Smooth muscle cell of trachea (primary cell): ENCODE measurements at places on chromosomes 5 and 9. TPM values are rescaled to one million over a fixed set of nuclear protein-coding genes. Genes with fewer than 3 reads are reported as not detected.

NUDT12 gene
- total RNA-seq, result 11.1 and 18.8 TPM in 2 replicates

IFNA8 gene
- not detected in 2 replicates for total RNA-seq

RANBP3L gene
- total RNA-seq, result not detected in 2 replicates

PCDHGA3 gene
- total RNA-seq, result 1.3 and 2.6 TPM in 2 replicates

PKD2L2 gene
- not detected in 2 replicates for total RNA-seq

TUSC1 gene
- 7.4 and 9.9 TPM in 2 replicates for total RNA-seq

F2RL2 gene
- 27.6 and 42.3 TPM in 2 replicates for total RNA-seq

TAF11L10 gene
- total RNA-seq, result not detected in 2 replicates

KCNV2 gene
- not detected in 2 replicates for total RNA-seq

PCDHGA5 gene
- total RNA-seq, result 2.8 and 3.5 TPM in 2 replicates

LHX3 gene
- total RNA-seq, result under 0.01 TPM in 1 of 2 replicates, not detected in the other

BTNL8 gene
- not detected in 2 replicates for total RNA-seq

MARCOL gene
- total RNA-seq, result not detected in 2 replicates

UBTD2 gene
- 23.2 and 25.5 TPM in 2 replicates for total RNA-seq

PAM gene
- total RNA-seq, result 364 and 504 TPM in 2 replicates

LECT2 gene
- total RNA-seq, result not detected in 2 replicates

PTGER4 gene
- total RNA-seq, result 10.3 and 23.3 TPM in 2 replicates

GPR151 gene
- not detected in 2 replicates for total RNA-seq

HTR4 gene
- total RNA-seq, result not detected in 2 replicates

ZNF608 gene
- 13.4 and 17.3 TPM in 2 replicates for total RNA-seq

SHLD3 gene
- 2.0 and 3.6 TPM in 2 replicates for total RNA-seq

C5 gene
- total RNA-seq, result 5.1 and 8.9 TPM in 2 replicates

BHMT2 gene
- 6.4 and 11.1 TPM in 2 replicates for total RNA-seq

MYO10 gene
- total RNA-seq, result 46.7 and 81.5 TPM in 2 replicates

PCDHGC5 gene
- 7.9 and 8.1 TPM in 2 replicates for total RNA-seq

LCN9 gene
- total RNA-seq, result not detected in 2 replicates

SLC6A7 gene
- not detected in 2 replicates for total RNA-seq

ANKRD31 gene
- under 0.01 and 0.29 TPM in 2 replicates for total RNA-seq

C6 gene
- not detected in 2 replicates for total RNA-seq

GPR150 gene
- 0.29 and 0.66 TPM in 2 replicates for total RNA-seq

EQTN gene
- total RNA-seq, result not detected in 2 replicates

LCN6 gene
- not detected in 2 replicates for total RNA-seq

CDKN2B gene
- 15.0 and 42.2 TPM in 2 replicates for total RNA-seq

C9orf50 gene
- total RNA-seq, result 0.17 and 0.44 TPM in 2 replicates

C5orf58 gene
- total RNA-seq, result not detected in 2 replicates

GLRA1 gene
- not detected in 2 replicates for total RNA-seq

RIGI gene
- 9.4 and 10.0 TPM in 2 replicates for total RNA-seq

NACC2 gene
- total RNA-seq, result 19.9 and 30.3 TPM in 2 replicates

SMIM33 gene
- not detected in 2 replicates for total RNA-seq

CCL27 gene
- total RNA-seq, result 0.15 and 0.17 TPM in 2 replicates

CDX1 gene
- 0.15 and 0.17 TPM in 2 replicates for total RNA-seq

ITK gene
- not detected in 2 replicates for total RNA-seq
